ENCODE measurements at places on chromosomes 6 and 20.
A peak's percentile ranks its signal among the peaks of the same experiment; 100 is the strongest.

DNA sequence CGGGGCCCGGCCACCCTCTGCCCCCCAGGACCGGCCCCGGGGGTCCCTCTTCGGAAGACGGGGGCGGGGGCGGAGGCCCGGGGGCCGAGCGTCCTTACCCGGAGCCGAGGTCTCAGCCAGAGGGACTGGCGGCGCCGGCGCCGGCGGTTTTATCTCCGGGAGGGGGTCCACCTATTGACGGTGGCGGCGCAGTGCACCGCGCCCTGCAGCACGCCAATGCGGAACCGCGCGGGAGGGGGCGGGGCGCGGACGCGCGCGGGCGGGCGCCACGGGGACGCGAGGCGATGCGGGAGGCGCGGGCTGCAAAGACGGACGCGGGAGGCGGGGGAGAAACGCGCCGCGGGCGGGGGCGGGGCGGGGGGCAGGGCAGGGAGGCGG is at the start of gene EEF1A2:
EEF1A2 (minus strand) TSS at position 124 of the 378 bp plus-strand sequence. CDS start 1,320 bp downstream, outside the sequence.
- DNase-seq: peak; percentile 63

- DNase-seq: no peak
Measured at GRCh38 chr6:91420243-91420642, 833.4 kb upstream of the MAP3K7 start.

DNA sequence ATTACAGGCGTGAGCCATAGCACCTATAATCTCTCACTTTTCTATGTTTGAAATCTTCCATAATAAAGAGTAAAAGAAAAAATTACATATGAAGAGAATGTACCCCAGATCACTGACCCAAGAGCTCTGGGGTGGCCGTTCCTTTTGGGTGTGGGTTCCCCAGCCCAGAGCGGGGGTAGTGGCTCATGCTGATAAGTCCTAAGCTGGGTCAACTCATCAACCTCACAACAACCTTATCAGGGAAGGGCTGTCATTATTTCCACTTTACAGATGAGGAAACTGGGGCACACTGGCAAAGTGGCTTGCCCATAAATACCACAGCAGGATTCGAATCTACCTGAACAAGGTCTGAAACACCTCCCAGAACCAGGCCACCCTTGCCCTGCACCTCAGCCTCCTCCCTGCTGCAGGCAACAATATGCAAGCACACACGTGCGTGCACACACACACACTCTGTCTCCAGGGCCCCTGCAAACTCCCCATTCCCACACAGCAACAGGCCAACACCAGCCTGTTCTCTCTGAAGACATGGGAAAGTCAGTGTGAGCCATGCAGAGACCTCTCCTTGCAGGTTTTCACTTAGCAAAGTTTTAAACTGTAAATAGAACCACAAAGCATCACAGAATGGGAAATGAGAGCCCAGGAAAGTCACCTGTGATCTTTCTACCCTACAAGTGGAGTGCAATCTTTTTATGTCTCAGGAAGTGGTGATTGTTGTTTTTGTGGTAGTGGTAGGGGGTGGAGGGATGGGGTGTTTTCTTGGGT is 27.7 kb downstream of the BFSP1 start:
- DNase-seq: no peak

GRCh38 chr6:130827247-130828149 is at the start of gene SMLR1:
TSS of gene SMLR1 (plus strand) at chr6:130827406. CDS start at chr6:130827414, 8 bp downstream.
- no peak for DNase-seq

GRCh38 chr20:55354720-55355119 is 650.6 kb downstream of the CBLN4 start:
- DNase-seq: no peak

- DNase-seq: no peak
Measured at GRCh38 chr6:44188819-44189218, 27.9 kb upstream of the MYMX start.

GRCh38 chr6:99307295-99307907 is 42.1 kb downstream of the FAXC start:
- no peak for DNase-seq

- DNase-seq: no peak
Measured at GRCh38 chr20:59576216-59576953, 28.0 kb upstream of the PHACTR3 start.

DNA sequence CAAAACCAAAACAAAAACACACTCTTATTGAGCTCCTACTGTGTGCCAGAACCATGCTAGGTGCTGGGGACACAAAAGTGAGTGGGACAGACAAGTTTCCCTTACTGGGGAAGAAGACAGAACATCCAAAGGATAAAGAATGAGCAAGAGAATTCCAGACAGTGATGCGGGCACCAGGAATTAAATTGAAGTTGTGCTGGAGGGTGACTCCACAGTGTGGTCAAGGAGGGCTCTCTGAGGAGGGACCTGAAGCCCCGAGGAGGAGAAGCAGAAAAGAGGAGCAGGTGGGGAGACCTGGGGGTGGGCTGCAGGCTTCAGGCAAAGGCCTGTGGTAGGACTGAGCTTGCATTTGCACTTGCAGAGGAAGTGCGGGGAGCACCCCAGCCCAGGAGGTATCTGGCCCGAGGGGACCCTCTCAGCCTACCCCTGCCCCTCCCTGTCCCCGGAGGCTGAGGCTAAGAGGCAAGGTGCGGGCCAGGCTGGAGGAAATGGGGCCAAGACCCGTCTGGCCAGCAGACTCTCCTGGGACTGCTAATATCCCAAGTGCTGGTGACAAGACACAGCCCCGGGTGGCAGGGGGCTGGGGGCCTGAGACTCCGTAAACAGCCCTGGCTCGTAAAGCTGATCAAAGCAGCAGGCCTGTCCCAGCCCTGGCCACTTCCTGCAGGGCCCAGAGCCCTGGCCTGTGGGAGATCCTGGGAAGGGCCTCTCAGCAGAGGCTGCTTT is 57.1 kb downstream of the SNAI1 start:
- no peak for DNase-seq

DNA sequence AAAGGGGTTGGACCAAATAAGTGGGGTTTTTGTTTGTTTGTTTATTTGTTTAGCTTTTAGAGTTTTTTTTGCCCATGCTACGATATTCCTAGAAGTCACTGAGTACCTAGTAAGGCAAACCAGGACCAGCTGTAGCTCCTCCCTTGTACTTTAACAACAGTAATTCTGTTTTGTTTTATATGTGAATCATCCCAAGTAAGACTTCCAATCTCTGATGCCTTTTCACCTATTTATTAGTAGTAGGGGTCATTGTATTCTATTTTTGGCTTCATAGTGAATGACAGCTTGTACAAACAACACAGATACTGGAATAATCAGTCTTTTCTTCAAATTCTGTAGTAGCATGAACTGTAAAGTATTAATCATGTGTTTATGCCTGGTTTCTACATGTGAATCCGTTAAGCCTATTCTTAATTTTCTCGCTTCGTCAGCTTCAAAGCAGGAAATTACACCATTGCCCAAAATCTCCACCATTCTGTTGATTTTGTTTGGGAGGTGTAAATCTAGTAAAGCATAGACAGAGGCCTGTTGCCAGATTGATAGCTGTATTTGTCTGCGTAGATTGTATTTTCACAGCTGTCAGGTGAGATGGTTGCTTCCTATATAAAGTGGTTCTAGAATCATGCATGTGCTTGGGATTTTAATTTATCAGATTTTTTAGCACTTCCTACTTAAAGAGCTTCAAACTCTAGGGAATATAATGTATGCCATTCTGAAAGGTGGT is 151.5 kb upstream of the FLRT3 start:
- DNase-seq: no peak

GRCh38 chr6:25899580-25900408 is 25.8 kb upstream of the SLC17A3 start:
- no peak for DNase-seq

GRCh38 chr6:166307082-166308032 is 835 bp downstream of the PRR18 start:
- peak; percentile 36 for DNase-seq

DNA sequence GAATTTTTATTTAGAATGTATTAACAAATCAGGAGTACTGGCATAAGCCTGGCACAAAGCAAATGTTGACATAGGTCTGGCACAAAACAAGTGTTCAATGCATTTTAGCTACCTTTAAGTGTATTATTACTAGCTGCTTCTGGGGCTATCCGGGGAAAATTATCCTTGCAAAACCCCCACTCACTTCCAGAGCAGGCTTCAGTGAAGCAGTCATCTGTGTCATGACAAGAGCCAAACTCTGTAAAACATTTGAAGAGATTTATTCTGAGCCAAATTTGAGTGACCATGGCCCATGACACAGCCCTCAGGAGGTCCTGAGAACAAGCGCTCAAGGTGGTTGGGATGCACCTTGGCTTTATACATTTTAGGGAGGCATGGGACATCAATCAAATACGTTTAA is 6.4 kb upstream of the TRIM38 start:
- DNase-seq: no peak

DNA sequence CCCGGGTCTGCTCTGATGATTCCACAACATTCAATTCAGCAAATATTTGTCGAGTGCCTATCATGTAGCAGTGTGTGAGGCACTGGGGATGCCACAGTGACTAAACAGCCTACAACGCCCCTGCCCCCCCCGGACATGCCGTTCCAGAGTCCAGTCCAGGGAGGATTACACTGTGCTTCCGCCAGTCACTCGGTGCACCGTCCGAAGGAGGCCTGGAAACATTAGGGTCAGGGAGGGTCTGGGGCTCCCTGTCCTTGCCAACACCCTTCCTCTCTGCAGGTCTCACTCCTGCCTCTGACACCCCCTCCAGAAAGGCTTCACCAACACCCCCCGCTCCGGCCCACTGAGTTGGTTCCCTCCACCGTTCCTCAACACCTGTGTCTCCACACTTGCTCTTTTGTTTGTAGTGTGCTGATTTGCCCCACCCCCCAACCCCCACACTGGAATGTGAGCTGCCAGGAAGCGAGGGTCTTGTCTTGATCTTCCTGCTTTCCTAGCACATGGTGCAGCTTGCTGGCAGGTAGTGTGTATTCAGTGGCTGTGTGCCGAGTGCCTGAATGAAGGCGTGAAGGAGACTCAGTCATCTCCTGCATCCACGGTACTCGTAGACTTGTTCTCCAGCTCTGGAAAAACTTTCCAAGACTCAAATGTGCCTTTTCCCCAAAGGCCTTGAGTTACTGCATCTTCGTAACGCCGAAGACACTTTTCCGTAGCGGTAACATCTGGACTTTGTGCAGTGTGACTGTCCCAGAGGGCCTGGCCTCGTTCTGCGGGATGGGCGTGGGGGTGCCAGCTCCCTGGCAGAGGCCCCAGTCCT is 150.4 kb downstream of the ZDHHC14 start:
- no peak for DNase-seq

GRCh38 chr6:138454981-138455706 is 44.1 kb downstream of the NHSL1 start:
- peak; percentile 66 for DNase-seq

DNA sequence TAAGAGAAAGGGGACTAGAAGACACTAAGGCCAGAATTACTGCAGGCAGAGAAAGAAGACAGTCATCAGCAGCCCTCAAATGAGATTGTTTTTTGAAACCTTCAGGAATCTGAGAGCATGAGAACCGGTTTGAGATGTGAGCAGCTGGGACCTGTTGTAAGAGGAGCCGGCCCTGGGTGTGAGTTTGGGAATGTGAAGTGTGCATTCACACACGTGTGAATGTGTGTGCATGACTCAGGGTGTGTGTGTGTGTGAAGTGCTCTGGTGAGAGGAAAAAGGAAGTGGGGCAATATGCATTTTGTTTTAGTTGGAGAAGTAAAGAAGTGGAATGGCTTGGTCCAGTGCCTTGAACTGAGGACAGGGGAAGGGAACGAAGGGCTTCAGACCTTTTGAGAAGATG is 4.3 kb downstream of the SCUBE3 start:
- DNase-seq: no peak

GRCh38 chr20:57803508-57804005 is 93.7 kb upstream of the PMEPA1 start:
- no peak for DNase-seq

DNA sequence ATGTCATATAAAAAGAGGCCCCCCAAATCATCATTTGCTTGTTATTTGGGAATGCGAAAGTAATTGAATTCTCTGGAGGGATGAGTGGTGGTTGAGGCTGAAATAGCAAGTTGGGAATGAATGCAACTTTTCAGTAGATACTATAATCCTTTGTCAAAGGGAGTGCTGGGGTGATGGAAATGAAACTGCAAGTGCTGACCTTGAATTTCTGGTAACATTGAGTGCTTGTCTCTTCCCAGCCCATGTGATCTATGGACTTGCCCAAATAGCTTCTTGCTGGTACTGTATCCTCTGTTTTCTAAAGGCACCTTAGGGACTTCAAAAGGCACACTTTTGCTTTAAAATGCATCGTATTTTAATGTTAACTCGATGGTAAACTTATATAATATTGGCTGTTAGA is 14.8 kb downstream of the PAQR8 start:
- no peak for DNase-seq

GRCh38 chr6:100657678-100658330 is 193.1 kb upstream of the SIM1 start:
- no peak for DNase-seq

DNA sequence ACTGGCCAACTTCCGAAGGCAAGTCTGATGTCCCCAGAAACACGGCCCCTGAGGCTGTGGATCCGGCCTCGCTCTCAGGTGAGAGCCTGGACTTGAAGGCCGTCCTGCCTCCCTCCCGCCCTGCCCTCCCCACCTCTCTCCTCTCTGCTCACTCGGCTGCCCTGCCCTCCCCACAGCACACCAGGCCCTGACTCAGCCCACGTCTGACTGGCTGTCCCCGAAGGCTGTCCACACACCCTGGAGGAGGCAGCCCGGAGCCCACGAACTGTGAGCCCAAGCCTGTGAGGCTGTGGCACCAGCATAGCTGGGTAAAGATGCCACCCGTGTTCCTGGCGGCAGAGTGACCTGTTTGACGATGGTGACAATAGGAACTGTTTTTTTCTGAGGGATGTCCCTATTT is 16.3 kb downstream of the GATA5 start:
- no peak for DNase-seq

- DNase-seq: no peak
Measured at GRCh38 chr6:54188846-54189245, 77.6 kb downstream of the MLIP start.

- no peak for DNase-seq
Measured at GRCh38 chr20:35302421-35303335, 10.5 kb upstream of the FAM83C start.
